ENCODE measurements at places on chromosomes 3 and 15. TPM values are rescaled to one million over a fixed set of nuclear protein-coding genes. Genes with fewer than 3 reads are reported as not detected.

Gene RAD54L2
- 6.7 TPM for polyA plus RNA-seq

Gene ZIC4
- not detected for polyA plus RNA-seq

Gene SLC38A3
- polyA plus RNA-seq = not detected

Gene VEPH1
- polyA plus RNA-seq = 0.44 TPM

Gene LRRC31
- polyA plus RNA-seq = not detected

Gene ZBED2
- 120 TPM for polyA plus RNA-seq

Gene LMOD3
- polyA plus RNA-seq = not detected

Gene TMEM45A
- 61.1 TPM for polyA plus RNA-seq

Gene GOLGA8N
- 0.25 TPM for polyA plus RNA-seq

DNA sequence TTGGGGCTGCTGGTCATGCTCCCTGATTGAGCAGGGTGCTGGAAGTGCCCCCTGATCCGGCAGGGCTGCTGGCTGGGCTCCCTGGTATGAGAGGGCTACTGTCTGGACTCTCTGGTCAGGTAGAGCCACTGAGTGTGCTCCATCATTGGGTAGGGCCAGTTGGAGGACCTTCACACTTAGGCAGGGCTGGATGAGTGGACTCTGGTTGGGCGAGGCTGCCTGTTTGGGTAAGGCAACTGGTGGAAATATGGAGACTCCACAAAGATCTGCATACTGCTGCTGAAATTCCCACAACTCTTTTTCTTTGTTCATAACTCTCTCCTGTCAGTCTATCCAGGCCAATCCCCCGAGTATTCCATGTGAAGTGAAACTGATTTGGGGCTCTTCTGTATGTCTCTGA is 80.8 kb downstream of the CD200 start:
- DNase-seq = no peak
- H3K36me3 ChIP-seq = no peaks in the 10 kb centered on the region
- no peak overlapping the region for H3K4me3 ChIP-seq

DNA sequence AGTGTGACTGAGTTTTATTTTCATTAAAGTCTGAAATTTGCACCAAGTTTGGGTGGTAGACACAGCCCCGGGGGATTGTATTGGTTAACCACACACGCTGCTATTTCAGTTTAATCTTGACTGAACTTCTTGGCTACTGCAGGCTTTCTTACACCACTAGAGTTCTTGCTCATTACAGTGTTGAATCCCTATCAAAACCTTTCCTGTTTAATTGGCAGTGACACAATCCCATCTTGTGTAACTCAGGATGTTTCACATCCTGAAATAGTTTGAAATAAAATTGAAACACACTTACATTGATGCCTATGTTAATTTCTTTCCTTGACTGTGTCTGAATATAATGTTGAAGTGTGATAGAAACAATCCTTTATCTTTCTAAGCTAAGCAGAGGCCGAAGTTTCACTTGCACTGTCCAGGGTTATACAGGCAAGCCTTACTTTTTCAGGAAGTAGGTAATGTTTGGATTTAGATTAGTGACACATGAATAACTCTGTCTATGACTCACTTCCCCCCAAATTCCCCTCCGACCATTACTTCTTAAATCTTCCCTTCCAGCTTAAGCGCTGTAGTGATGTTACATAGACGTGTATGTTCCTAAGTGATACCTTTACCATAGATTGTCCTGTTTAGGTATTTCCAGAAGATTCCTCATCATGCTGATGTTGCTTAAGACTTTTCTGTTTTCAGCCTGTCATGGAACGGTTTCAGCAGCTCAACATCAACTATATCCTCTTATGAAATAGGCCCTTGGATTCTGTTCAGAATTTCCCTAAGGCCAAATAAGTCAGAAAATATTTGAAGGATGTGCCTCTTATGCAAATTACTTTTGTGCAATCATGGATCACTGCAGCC is 16.8 kb downstream of the ATG7 start:
- H3K27me3 ChIP-seq = no peaks in the 10 kb centered on the region
- DNase-seq = peak; percentile 65
- H3K36me3 ChIP-seq = peaks cover 5% of the 10 kb centered on the region
- peak overlapping the region; percentile 85 for H3K27ac ChIP-seq
- peaks cover 47% of the 10 kb centered on the region for H3K4me1 ChIP-seq

GRCh38 chr3:100256731-100257151 is 4.1 kb upstream of the TBC1D23 start:
- no peaks in the 10 kb centered on the region for H3K27me3 ChIP-seq
- H3K4me1 ChIP-seq = peaks cover 9% of the 10 kb centered on the region
- no peak for DNase-seq
- no peaks in the 10 kb centered on the region for H3K36me3 ChIP-seq
- H3K4me3 ChIP-seq = no peak overlapping the region
- H3K27ac ChIP-seq = no peak overlapping the region

DNA sequence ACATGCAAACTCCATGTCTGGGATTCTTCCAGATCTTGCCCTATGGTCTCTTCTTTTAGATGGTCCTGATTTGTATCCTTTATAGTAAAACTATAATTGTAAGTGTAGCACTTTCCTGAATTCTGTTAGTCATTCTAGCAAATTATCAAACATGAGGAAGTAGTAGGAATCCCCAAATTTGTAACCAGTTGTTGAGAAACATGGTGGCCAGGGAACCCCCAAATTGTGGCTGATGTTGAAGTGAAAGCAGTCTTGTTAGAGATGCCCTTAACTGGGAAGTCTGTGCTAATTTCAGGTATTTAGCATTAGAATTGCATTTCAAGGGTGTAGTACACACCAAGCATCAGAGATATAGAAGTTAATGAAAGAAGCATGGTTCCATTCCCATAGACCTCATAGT is 180.4 kb upstream of the STT3B start:
- H3K36me3 ChIP-seq = no peaks in the 10 kb centered on the region
- H3K27me3 ChIP-seq = no peaks in the 10 kb centered on the region
- H3K4me3 ChIP-seq = no peak overlapping the region
- DNase-seq = no peak

DNA sequence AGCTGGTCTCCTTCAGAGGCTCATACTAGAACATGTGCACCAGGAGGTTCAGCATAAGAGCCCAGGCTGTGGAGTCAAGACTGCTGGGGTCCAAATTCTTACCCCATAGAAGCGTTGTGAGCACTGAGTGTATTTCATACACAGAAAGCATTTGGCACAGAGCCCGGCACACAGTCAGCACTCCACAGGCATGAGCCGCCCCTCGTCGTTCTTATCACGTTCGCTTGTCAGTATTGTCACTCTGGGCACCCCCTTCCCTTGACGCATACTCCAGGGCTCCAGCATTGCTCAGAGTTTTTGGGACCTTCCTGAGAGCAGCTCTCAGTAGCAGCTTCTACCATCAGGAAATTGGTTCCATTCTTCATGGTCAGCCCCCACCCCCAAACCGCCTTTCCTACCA is 25.2 kb downstream of the CORO2B start:
- no peak for DNase-seq
- H3K27me3 ChIP-seq = peaks cover 3% of the 10 kb centered on the region
- H3K4me1 ChIP-seq = no peaks in the 10 kb centered on the region
- no peaks in the 10 kb centered on the region for H3K36me3 ChIP-seq

DNA sequence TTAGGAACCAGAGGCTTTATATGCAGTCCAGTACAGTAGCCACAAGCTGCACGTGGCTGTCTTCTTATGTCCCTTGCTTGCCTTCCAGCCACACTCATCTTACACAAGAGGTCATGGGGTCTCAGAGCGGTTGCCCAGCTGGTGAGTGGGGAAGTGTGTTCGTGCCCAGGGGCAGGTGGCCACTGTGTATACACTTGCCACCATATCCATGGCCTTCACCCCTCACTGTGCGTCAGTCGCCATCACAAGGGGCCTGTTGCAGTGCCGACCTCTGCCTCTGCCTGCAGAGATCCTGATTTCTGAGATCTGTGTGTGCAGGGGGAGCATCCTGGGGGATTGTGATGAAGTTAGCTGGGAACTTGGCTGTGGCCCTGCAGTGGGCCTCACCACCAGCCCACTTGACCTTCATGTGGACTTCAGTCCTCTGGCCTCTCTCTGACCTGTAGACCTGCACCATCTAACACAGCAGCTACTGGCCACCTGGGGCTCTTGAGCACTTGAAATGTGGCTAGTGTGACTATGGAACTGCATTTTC is 43.1 kb upstream of the SACM1L start:
- no peak overlapping the region for H3K27ac ChIP-seq
- no peak overlapping the region for H3K4me3 ChIP-seq
- no peak for DNase-seq

GRCh38 chr3:114557791-114558190 is 264.0 kb downstream of the TIGIT start:
- H3K4me1 ChIP-seq = peaks cover 3% of the 10 kb centered on the region
- no peaks in the 10 kb centered on the region for H3K36me3 ChIP-seq
- H3K4me3 ChIP-seq = no peak overlapping the region
- H3K27ac ChIP-seq = no peak overlapping the region

GRCh38 chr15:35705030-35705883 is 159.3 kb upstream of the DPH6 start:
- no peaks in the 10 kb centered on the region for H3K36me3 ChIP-seq
- H3K4me1 ChIP-seq = peaks cover 6% of the 10 kb centered on the region
- DNase-seq = no peak
- H3K4me3 ChIP-seq = no peak overlapping the region
- no peaks in the 10 kb centered on the region for H3K27me3 ChIP-seq

- DNase-seq = no peak
- no peaks in the 10 kb centered on the region for H3K36me3 ChIP-seq
- H3K4me1 ChIP-seq = no peaks in the 10 kb centered on the region
Measured at GRCh38 chr15:76978522-76979330, 16.2 kb upstream of the PSTPIP1 start.

DNA sequence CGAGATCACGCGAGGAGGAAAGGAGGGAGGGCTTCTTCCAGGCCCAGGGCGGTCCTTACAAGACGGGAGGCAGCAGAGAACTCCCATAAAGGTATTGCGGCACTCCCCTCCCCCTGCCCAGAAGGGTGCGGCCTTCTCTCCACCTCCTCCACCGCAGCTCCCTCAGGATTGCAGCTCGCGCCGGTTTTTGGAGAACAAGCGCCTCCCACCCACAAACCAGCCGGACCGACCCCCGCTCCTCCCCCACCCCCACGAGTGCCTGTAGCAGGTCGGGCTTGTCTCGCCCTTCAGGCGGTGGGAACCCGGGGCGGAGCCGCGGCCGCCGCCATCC is 1.1 kb upstream of the SETD5 start:
- DNase-seq = peak; percentile 89
- peaks cover 12% of the 10 kb centered on the region for H3K36me3 ChIP-seq
- peaks cover 28% of the 10 kb centered on the region for H3K4me1 ChIP-seq
- no peaks in the 10 kb centered on the region for H3K27me3 ChIP-seq
- peak overlapping the region; percentile 88 for H3K27ac ChIP-seq

DNA sequence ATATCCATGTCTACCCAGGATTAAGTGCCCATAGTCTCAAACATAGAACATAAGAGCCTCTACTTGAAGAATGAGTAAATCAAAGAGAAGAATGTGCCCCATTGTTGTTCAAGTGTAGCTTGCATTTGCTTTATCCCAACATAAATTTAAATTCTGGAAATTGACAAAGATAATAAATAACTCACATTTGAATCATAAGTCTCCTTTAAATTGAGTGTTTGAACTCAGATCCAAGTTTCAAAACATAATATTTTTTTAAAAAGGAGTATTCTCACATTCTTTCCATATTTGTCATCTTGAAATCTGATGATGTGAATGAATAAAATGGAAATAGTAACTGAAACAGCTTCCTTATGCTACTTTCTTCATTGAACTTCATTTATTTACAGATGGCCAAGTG is 135.2 kb downstream of the MECOM start:
- H3K4me1 ChIP-seq = no peaks in the 10 kb centered on the region
- no peak overlapping the region for H3K27ac ChIP-seq
- DNase-seq = no peak
- no peaks in the 10 kb centered on the region for H3K36me3 ChIP-seq
- no peaks in the 10 kb centered on the region for H3K27me3 ChIP-seq

- no peak overlapping the region for H3K27ac ChIP-seq
- H3K27me3 ChIP-seq = no peaks in the 10 kb centered on the region
- H3K4me1 ChIP-seq = peaks cover 32% of the 10 kb centered on the region
- no peak for DNase-seq
- H3K4me3 ChIP-seq = no peak overlapping the region
- no peaks in the 10 kb centered on the region for H3K36me3 ChIP-seq
Measured at GRCh38 chr3:56815589-56815988, 13.8 kb upstream of the ARHGEF3 start.

DNA sequence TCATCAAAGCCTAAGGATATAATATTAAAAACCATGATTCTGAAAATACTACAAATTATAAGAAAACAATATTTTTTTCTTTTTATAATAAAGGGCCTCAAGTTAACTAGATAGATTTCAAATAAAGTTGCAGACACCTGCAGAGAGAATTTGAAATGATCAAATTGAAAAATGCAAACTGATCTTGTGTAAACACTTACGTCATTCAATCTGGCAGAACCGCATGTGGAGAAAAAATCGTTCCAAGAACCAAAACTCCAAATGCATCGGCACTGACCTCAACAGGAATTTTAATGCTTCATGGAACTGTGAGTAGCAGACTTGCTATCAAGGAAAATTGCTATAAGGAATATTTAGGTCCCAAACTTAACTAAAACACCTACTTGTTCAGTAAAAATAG is 17.2 kb downstream of the CPA3 start:
- H3K4me1 ChIP-seq = no peaks in the 10 kb centered on the region
- no peak overlapping the region for H3K27ac ChIP-seq

DNA sequence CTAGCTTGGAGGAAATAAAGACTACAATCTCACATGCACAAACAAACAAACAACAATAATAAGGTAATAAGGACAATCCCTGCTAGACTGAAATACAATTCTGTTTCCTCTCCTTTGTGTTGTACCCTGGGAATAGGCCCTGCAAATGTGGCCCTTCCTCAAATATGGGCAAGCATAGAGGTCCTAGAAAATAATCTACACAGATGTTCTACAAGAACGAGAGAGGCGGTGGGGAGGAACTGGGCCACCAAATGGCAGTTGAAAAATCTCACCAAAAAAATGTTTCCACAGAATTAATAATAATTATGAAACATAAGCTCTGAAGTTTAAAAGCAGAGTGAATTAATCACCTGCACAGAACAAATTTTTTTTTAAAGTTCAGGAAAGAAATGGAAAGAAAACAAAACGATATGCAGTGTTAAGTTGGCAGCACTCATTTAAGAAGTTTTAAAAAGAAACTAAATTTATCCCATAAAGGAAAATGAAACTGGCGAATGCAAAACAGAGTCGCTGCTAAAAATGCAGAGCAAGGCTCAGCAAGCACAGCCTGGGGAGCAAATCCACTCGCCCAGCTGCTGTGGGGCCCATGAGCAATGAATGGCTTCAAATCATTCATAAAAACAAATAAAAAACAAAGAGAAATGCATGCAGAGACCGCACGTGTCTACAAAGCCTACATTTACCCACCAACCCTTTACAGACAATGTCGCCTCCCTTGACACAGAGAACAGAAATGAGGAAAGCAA is 475.4 kb downstream of the OCA2 start:
- no peak overlapping the region for H3K4me3 ChIP-seq
- H3K4me1 ChIP-seq = no peaks in the 10 kb centered on the region
- no peaks in the 10 kb centered on the region for H3K27me3 ChIP-seq
- H3K27ac ChIP-seq = no peak overlapping the region
- no peaks in the 10 kb centered on the region for H3K36me3 ChIP-seq

DNA sequence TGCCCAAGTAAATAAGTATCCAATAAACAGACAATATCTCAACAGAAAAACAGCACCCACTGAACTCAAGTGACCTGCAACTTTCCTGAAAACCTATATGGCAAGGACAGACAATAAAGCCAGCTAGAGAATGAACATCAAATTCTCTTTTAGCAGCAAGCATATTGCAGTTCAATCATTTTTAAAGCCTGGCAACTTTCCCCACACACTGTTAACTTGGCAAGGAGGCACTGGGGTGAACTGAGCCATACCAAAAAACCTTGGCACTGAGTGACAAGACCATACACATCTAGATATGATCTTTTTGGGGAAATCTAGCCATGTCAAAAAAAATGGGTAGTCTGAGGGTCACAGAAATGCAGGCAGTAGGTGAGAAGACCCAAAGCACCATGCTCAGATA is 174.6 kb downstream of the STT3B start:
- H3K36me3 ChIP-seq = peaks cover 23% of the 10 kb centered on the region
- no peak overlapping the region for H3K4me3 ChIP-seq
- H3K4me1 ChIP-seq = peaks cover 11% of the 10 kb centered on the region
- no peaks in the 10 kb centered on the region for H3K27me3 ChIP-seq
- no peak for DNase-seq
